ENCODE measurements at places on chromosomes 13 and 19.

DNA sequence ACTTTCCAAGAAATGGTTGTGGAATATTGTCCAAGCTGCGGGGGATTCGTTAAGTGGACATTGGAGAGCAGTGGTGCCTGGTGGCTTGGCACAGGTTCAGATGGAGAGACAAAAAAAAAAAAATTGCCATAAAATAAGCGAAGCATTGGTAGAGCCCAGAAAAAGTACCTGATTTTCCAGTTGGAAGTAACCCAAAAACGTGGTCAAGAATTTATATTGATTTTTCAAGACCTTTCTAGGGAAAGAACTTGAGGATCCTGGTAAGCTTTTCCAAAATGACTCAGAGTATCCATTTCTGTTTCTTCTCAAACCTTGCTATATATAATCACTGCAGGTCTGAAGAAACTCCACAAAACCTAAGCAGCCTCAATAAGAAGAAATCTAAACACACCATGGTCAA is 94.6 kb downstream of the ING1 start:
- DNase-seq: no peak

- no peak for DNase-seq
Observed at GRCh38 chr13:106796280-106797047, 228.5 kb upstream of the ARGLU1 start.

- no peak for DNase-seq
Observed at GRCh38 chr13:102441085-102441484, 39.2 kb upstream of the FGF14 start.

GRCh38 chr13:53250272-53250875 is 221.8 kb downstream of the OLFM4 start:
- no peak for DNase-seq

DNA sequence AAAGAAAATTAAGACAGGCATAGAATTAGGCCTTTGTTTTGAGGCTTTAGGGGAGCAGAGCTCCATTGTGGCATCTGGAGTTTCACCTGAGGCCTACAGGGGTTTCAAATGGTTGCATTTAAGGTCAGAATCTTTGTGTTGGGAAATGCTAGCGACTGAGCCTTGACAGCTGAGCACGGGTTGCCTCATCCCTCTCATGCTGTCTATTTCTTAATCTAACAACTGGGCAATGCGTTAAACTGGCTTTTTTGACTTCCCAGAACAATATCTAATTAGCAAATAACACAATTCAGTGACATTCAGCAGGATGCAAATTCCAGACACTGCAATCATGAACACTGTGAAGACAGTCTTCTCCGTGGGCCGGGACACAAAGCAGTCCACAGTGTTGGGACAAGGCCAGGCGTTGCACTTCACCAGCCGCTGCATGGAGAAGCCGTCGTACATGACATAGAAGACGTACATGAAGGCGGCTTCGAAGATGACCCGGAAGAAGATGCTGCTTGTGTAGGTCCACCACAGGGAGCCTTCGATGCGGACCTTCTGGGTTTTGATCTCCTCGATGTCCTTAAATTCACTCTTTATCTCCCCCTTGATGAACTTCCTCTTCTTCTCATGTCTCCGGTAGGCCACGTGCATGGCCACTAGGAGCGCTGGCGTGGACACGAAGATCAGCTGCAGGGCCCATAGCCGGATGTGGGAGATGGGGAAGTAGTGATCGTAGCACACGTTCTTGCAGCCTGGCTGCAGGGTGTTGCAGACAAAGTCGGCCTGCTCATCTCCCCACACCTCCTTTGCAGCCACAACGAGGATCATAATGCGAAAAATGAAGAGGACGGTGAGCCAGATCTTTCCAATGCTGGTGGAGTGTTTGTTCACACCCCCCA is 3.8 kb downstream of the GJB2 start:
- no peak for DNase-seq

DNA sequence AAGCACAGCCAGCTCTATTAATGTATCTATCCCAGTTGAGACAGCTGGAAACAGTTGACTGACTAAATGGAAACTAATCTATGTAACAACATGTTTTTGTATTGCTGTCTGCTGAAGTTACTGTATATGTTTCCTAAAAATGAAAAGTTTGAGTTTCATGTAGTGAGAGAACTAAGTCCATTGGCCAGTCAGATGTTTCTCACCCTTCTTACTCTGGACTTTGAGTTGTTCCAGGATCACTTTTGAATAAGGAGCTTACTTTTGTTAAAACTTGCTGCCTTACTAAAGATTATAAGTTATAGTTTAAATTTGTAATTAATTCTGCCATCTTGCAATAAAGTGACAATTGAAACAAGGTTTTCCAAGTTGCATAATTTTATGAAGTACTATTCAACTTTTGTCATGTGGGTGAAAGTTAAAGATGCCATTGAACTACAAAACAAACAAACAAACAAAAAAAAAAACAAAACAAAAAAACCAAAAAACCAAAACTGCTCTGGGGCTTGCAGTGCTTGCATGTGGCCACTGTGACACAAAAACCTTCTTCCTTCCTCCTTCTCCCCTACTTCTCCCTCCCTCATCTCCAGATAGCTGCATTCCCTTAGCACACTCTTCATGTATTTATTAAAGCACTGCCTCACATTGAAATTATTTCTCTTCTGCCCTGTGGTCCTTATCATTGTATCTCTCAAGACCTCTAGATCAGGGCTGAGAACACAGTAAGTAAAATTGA is 15.3 kb downstream of the WDFY2 start:
- DNase-seq: no peak

DNA sequence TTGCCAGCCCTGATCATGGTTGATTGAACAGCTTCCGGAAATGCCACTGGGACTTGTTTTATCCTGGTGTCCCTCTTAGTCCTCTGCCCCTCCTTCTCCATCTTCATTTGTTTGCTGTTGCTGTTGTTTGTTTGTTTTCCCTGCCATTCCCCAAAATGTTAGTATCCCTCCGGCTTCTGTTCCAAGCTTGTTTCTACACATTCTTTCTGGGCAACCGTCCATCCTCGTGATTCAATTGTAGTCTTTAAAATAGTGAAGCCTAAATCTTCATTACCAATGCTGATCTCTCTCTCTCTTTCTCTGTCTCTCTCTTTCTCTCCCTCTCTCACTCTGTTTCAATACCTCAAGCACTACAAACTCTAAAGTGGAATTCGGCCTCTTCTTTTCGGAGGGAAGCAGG is 649.3 kb upstream of the ARGLU1 start:
- no peak for DNase-seq

DNA sequence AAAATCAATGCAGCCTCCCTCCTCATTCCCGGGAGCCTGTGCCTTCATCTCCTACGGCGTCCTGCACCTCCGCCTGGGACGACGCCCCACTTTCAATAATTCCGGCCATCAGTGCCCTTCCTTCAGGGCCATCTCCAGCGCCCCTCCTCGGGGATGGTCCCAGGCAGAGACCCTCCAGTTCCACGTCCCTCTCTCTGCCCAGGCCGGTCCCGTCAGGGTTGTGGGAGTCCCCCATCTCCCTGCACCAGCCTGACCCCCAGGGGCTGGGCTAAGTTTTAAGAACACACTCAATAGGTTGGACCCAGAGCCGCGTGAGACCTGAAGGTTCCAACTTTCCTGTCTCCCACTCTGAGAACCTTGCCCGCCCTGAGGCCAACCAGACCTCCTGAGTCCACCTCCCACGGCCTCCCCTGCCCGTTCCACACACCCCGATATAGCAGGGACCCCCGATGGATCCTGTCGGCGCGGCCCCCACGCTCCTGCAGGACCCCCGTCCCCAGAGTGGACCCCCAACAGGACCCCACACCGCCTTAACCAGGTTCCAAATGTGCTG is 646 bp downstream of the TMEM161A start:
- DNase-seq: no peak

DNA sequence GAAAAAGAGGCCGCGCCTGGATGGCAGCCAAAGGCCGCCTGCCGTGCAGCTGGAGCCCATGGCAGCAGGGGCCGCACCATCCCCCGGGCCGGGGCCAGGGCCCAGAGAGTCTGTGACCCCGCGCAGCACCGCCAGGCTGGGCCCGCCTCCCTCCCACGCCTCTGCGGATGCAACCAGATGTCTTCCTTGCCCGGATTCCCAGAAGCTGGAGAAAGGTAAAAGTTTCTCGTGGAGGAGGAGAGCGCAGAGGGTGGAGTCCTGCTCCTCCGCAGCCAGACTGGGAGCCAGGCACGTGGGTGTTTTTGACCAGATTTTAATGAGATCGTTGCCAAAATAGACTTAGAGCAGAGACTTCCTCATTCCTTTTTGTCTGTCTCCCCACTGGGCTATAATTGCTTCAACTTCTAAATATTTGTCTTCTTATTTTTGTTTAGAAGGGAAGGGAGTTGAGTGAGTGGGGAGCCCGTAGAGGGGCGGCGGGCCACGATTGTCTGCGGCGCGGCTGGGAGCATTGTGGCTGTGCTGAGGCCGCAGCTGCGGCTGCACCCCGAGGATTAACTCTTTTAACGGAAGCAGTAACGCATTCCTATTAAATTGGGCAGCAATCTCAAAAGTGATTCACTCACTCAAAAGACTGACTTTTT is 22.8 kb upstream of the NDUFS7 start:
- no peak for DNase-seq

DNA sequence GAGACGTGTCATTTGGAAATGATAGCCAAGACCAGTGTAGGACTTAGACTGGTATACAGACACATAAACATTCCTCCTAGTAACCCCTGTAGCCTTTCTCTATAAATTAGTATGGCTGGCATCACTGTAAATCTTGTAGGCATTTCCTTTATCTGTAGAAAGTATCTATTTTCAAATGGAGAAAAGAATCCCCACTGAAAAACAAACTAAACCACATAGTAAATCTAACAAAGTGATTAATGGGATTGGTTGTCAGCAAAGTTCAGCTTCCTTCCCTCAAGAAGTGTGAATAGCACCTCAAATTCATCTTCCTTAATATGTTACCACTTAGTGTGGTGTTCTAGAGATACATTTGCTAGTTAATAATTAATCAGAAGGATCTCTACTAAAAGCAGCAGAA is 119.4 kb upstream of the NBEA start:
- DNase-seq: no peak

- DNase-seq: peak; percentile 83
Observed at GRCh38 chr19:48190288-48190884, 19.9 kb downstream of the ZSWIM9 start.

- DNase-seq: no peak
Observed at GRCh38 chr13:93399212-93399611, 172.6 kb downstream of the GPC6 start.

GRCh38 chr13:60244381-60244780 is 80.7 kb upstream of the DIAPH3 start:
- no peak for DNase-seq

- DNase-seq: no peak
Observed at GRCh38 chr19:44722131-44723121, 23.5 kb downstream of the CEACAM16 start.
